ENCODE measurements at places on chromosomes 1 and 21.

DNA sequence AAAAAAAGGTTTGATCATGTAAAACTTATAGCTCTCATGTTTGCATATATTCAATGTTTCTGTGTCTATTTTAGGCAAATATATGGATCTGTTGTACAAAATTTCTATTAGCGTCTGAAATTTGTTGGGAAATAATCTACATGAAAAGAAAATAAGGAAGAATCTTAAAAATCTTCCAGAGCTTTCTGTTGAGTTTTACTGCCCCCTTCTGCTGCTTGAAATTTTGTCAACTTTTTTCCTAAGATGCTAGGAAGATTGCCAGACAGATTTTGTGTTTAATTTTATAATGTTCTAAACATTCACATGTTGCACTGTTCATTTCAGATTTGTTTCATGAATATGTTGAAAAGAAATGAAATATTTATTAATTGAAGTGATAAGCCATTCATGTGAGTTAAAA is 2.5 kb upstream of the PTGS2 start:
- DNase-seq: no peak

DNA sequence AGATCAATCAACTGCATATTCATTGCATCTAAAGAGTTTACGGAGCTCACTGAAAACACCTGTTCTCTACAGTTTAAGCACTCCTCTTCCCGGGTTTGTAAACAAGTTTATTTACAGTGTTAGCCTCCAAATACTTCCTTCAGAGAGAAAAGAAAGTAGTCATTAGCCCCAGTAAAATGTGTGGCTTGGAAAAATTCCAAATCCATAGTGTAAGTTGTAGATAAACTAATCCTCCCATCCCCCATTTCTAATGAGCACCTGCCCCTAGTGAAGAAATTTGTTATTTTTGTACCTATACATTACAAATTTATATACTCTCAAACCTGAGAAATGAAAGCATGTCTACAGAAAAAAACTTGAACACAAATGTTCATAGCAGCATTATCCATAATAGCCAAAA is 21.9 kb downstream of the PUM1 start:
- DNase-seq: no peak

- DNase-seq: no peak
Measured at GRCh38 chr1:89363638-89364536, at the start of gene GBP6. Gene GBP6, plus strand, starts transcription at chr1:89364059. Its CDS starts 4,493 bp downstream, at chr1:89368552.

GRCh38 chr1:173424782-173425407 is 52.2 kb upstream of the PRDX6 start:
- no peak for DNase-seq

- DNase-seq: peak; percentile 43
Measured at GRCh38 chr1:232891656-232892317, 58.6 kb upstream of the NTPCR start.

GRCh38 chr1:171595324-171595723 is 26.7 kb upstream of the MYOCOS start:
- DNase-seq: no peak

DNA sequence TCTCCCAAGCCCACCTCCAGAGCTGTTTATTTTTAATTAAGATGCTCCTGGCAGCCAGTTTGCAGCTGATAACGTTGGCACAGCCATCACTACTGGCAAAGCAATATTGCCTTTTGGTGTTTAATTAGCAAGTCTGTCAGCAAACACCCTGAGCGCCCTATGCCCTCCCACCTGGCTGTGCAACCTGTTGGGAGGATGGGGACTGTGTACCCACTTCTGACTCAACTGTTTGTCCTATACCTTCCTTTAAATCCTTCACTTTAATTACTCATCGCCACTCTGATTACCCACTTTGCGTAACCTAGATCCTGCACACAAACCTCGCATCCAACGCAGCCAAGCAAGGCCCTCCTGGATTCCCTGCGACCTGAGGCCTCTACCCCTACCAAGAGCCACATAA is 67.1 kb downstream of the BCAR3 start:
- DNase-seq: no peak

- DNase-seq: no peak
Measured at GRCh38 chr1:8365661-8366362, 47.9 kb downstream of the SLC45A1 start.

- no peak for DNase-seq
Measured at GRCh38 chr1:88341447-88341846, 342.6 kb upstream of the PKN2 start.

DNA sequence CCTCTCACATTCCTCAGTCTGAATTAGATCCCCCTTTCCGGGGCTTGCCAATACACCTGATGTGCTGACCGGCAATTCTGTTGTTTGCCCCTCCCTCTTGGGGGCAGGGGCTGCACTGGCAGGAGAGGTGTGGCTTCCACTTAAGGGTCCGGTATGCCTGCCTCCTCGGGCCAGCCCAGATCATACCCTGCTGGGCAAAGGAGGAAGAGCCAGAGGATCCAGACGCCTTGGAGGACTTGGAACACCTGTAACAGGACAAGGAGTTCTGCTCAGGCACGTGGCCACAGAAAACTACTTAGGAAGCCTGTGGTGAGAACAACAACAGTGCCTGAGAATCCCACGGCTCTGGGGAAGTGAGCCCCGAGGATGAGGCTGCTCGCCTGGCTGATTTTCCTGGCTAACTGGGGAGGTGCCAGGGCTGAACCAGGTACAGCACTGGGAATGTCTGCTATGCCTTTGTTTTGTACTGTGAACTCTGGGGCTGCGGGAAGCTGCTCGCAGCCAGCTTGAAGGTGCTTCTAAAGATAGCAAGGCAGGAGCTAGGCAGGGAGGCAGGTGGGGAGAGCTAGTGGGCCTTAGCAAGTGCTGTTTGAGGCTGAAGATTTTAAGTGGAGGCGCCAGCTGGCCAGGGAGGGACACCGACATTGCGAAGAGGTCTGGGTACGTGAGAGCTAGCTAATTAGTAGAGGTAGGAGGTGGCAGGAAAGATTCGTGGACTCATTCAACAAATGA is at the start of gene SMPDL3B:
Gene SMPDL3B (plus strand): TSS at position 183 of the 732 bp plus-strand sequence. CDS start 184 bp downstream, at position 367.
- peak; percentile 46 for DNase-seq

DNA sequence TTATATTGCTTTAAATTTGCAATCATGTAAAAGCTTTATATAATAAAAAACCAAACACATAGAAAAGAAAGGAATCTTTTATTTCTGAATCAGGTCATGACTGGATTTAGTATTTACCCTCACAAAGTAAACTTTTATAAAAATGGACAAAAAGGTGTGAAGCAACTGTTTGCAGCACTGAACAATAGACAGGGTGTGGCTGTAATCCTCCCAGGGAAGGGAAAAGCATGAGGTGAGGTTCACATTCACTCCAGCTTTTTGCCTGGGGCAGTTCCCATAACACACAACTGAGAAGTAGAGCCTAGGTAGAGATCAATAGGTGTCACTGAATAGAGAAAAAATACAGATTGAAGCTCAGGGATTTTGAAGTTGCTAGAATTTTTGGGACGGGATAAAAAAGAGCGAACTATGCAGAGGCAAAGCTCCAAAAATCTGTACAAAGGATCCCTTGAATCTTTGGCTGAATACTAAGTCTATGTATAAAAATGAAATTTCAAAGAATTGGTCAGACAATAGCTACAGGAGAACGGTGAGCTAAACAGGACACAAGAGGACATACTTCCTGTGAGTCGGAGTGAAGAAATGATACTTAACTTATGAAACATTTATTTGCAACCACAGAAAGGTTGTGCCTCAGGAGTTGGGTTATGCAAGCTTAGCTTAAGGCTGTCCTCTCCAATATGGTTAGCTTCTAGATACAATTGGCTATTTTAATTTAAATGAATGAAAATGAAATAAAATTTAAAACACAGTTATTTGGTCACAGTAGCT is 162.0 kb upstream of the ZP4 start:
- DNase-seq: no peak

GRCh38 chr1:187665483-187665882 is 836.7 kb downstream of the PLA2G4A start:
- DNase-seq: no peak

DNA sequence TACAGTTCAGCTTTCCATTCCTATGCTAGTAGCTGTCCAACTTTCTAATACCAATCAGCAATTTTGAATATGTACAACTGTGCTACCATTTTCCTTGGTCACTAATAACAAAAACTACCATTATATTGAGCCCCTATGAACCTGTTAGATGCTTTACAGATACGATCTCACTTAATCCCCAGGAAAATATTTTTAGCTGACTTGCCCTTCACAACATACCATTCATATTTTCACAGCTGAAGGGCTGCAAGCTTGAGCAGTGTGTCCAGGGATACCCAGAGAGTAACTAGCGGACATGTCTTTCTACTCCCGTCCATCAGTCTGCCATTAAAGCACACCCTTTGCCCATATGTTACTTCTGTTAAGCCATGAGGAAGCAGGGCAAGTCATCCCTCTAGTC is 140.5 kb downstream of the SPATA46 start:
- no peak for DNase-seq

GRCh38 chr1:206691604-206692003 is 6.9 kb downstream of the MAPKAPK2 start:
- no peak for DNase-seq

GRCh38 chr21:34052171-34052570 is 21.2 kb upstream of the MRPS6 start:
- DNase-seq: no peak

- DNase-seq: no peak
Measured at GRCh38 chr1:205317311-205317917, 4.1 kb downstream of the NUAK2 start.

GRCh38 chr1:2642560-2643413 is 10.0 kb upstream of the MMEL1 start:
- peak; percentile 90 for DNase-seq

Measured in NB4 (cell line).